Activated naive CD8-positive, alpha-beta T cell treated with anti-CD3 and anti-CD28 coated beads, Interleukin-2, amount 10 ng/mL, durations not matched to agents 7 days and 5 days (primary cell): ENCODE measurements at places on chromosomes 13 and 19. TPM values are rescaled to one million over a fixed set of nuclear protein-coding genes. Genes with fewer than 3 reads are reported as not detected.

NCLN gene
- 51.1 TPM for total RNA-seq

SLC7A9 gene
- total RNA-seq = 0.23 TPM

ZNF253 gene
- 32.4 TPM for total RNA-seq

GRCh38 chr13:95335667-95336066, 34.4 kb upstream of the ABCC4 start:
- DNase-seq = no peak

DNA sequence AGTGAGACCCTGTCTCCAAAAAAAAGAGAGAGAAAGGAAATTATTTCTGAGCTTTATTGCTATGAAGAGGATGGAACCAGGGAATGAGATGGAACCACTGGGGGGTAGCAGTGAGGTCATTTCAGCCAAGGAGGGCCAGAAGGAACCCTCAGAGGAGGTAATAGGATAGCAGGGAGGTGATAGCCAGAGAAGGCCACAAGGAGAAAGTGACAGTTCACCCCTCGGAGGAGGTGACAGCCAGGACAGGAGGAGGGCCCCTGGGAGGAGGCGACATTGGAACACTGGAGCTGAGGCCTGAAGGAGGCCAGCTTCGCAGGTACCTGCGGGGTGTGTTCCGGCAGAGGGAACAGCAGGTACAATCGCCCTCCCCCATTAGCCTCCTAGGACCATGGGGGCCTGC, 675 bp upstream of the PGPEP1 start:
- DNase-seq = no peak

- no peak for DNase-seq
Measured at GRCh38 chr13:92255526-92255925, 857.1 kb downstream of the GPC5 start.

- no peak for DNase-seq
Measured at GRCh38 chr13:110676595-110677587, 29.0 kb downstream of the CARS2 start.

- DNase-seq = no peak
Measured at GRCh38 chr19:4136680-4137088, 12.8 kb upstream of the MAP2K2 start.
